ENCODE measurements at places on chromosomes 4 and X. TPM values are rescaled to one million over a fixed set of nuclear protein-coding genes. Genes with fewer than 3 reads are reported as not detected.

Gene CT55
- 0.10 TPM for total RNA-seq

GRCh38 chrX:22196149-22196548 is 76.6 kb upstream of the CBLL2 start:
- no peak for DNase-seq

Gene SPANXC
- total RNA-seq = not detected

Gene PDZD4
- 73.0 TPM for total RNA-seq

Gene LRIT3
- total RNA-seq = 0.07 TPM

Gene CLGN
- 6.7 TPM for total RNA-seq

DNA sequence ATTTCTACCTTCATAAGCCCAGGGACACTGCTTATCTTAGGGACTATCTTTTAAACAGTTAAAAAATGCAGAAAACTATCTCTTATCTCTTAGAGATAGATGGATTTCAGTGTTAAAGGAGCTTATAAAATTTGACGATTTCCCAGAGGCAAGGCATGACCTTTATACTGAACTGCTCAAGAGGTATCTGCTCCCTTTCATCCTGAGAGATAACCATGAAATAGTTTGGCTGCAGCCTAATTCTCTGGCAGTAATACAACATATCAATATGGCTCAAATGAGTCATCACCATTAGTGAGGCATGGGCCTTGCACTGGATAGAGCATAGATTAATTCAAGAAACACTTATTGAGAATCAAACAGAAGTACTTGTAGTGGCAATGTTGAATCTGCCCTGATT is 348.2 kb upstream of the GRIA3 start:
- no peak for DNase-seq

GRCh38 chr4:159075531-159075932 is 27.3 kb upstream of the RAPGEF2 start:
- DNase-seq = no peak

DNA sequence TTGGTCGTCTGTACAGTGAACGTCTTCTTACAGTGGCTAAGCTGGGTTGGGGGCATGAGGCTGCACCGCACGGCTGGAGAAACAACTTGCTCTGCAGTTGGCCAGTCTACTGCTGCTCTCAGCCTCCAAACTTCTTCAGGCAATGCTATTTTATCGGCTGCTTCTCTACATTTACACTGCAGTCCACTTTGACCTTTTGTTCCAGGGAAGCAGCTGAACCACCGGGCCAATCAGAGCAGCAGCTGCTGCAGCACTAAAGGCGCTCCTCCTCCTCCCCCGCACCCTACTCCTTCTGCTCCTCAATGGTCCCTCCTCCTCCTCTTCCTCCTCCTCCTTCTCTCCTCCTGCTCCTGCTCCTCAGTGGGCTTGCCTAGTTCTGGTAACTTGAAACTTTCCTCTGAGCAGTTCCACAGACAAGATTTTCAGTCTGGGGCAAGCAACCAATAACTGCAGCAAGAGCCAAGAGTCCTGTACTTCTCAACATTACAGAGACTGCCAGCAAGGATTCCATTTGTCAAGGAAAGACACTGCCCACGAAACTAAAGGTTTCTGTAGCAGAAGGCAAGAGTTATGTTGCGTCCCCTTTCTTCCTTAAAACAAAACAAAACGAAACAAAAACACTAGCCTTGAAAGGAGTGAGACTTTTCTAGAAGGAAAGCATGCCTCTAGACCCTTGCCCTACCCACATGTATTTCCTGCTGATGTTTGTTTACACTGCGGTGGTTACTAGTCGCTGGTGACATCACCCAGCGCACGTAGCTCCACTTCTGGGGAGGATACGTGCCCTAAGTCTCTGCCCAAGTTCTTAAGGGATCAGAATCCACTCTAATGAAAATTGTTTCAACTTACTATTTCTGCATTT is 125.7 kb upstream of the NAP1L5 start:
- peak; percentile 32 for DNase-seq

DNA sequence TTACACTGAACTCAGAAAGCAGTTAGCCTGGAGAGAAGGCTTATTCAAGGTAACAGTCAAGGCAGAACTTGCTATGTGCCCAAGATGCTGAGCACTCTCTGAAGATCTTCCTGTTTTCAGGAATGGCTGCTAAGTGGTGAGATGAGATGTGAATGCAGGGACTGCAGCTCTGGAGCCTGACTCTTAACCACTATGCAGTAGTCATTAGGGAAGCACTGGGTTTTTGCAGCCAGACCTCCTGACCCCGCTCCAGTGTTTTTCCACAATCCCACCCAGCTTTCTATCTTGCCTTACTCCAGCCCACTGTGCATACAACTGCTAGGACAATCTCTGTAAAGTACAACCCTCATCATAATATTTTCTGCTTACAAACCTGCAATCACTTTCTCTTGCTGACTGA is 95.2 kb upstream of the LNX1 start:
- DNase-seq = no peak

DNA sequence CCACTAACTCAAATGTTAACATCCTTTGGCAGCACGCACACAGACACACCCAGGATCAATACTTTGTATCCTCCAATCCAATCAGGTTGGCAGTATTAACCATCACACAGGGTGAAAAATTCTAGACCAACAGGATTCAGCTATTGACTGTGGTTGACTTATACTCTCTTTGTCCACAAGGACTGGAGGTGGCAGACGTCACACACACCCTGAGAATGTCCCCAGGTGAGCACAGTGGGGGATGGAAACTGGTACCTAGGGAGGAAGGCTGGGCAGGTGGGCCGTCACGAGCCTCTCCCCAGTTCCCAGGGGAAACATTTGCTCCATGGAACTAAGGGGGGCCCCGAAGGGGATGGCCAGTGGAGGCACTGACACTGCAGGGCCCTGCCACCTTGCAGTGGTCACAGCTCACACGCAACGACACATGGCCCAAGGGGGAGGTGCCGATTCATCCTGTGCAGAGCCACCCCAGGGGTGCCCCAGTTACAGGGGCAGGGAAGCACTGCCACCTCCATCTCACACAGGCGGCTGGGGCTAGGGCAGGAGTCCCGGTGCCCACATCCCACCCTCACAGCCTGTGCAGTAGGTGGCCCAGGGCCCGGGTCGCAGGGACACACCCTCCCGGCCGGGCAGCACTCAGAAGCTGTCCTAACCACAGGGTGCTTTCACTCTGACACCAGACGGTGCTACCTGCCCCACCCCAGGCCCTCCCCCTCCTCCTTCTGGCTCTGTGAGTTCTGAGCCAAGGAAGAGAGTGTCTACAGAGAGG is 17.4 kb downstream of the ZFYVE28 start:
- peak; percentile 72 for DNase-seq

DNA sequence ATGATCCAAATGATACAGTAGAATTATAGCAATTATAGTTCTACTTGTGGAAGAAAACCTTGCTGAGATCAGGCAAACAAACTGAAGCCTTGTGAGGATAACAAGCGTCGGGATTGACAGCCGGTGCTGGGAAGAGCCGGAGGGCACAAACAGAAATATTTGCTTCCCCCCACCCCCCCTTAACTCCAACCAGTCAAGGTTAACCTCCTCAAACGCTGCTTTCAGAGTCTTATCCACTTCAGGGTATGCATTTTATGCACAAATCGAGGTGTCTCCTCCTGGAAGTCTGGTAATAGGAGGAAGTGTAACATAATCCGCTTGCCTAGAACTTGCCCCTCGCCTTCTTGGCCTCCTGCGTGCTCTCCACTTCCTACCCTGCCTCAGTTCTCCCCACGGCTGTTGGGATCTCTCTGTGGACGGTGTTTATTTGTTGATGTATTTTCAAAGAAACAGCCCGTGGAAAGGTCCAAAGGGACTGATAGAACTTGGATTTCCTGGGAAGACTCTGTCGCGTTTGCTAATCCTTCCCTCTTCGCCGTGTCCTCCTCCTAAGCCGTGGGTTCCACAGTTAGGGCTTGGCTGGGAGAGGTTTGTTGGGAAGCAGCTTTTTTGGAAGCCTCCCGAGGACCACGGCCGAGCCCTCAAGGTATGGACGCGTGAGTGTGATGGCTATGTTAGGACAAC is 4.1 kb upstream of the ARX start:
- DNase-seq = peak; percentile 65

DNA sequence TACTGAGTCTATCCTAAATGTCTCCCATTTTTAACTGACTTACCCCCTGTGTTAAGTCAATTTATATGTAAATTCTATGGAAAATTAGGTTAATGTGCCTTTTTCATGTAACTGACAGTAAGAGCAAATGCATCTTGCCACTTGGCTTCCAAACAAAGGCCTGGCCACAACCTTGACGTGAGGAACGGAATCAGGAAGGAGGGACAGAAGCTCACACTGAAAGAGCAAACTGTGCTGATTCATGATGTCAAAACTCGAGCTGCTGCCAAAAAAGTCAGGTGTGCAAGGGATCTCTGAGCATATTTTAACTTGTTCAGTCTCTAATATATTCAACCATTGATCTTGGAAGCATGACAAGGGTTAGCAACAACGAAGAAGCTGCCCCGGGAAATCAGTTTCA is 35.8 kb downstream of the GPM6A start:
- DNase-seq = no peak

Gene FAM184B
- total RNA-seq = not detected

DNA sequence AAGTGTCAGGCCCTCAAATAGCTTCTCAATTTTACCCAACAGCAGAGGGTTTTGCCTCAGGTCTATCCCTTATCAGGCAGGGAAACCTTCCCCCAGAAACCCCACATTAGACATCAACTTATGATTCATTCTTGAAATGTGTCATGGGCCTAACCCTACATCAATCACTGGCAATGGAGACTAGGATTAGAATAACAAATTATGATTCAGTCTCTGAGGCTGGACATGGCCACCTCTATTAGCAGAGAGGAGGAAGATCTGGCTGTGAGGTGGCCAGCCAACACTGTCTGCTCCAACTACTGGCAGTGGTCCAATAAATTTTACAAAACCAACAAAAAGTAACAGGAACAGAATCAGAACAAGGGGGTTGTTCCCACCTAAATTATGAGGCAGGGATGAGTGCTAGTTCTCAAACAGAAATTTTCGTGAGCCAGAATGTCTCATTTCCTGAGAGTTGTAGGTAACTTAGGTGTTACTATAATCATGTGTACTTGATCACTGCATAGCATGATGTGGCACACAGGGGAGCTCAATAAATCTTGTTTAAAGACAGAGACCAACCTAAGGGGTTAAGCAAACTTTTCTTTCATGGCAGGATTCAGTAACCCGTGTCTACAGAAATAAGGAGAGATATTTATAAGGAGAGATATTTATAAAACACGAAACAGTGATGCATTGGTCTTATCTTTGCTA is 126.8 kb downstream of the NFKB1 start:
- DNase-seq = no peak

- DNase-seq = peak; percentile 8
Observed at GRCh38 chr4:43132010-43132582, 239.6 kb downstream of the GRXCR1 start.

DNA sequence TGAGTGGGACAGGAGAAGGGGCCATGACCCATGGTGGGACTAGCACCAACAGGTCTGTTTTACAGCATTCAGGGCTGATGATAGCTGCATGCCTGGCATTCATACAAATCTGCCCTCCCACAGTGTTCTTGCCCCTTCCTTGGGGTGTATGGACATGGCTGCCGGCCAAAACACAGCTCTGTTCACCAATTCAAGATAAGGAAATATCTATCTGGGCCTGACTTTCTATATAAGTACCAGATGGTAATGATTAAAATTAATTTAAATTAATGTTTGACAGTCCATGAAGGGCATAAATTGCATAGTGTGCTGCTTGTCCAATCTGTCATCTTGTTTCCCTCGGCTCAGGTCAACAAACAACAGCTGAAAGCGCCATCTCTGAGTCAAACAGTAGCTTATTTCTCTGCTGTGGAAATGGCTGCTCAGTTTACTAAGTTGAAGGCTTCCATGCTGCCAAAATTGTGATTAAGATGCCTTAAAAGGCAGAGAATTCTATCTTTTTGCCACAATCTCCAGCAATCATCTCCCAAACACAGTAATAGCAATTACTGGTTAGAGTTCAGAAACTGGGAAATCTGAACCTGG is 67.0 kb upstream of the TSPAN7 start:
- DNase-seq = no peak

Gene MAB21L2
- not detected for total RNA-seq

GRCh38 chrX:73127700-73128241 is 48.5 kb upstream of the PABPC1L2A start:
- peak; percentile 28 for DNase-seq

GRCh38 chr4:122826553-122827257 is at the start of gene FGF2:
Gene FGF2, plus strand, starts transcription at chr4:122826831. Its CDS starts 344 bp downstream, at chr4:122827175.
- DNase-seq = peak; percentile 91

DNA sequence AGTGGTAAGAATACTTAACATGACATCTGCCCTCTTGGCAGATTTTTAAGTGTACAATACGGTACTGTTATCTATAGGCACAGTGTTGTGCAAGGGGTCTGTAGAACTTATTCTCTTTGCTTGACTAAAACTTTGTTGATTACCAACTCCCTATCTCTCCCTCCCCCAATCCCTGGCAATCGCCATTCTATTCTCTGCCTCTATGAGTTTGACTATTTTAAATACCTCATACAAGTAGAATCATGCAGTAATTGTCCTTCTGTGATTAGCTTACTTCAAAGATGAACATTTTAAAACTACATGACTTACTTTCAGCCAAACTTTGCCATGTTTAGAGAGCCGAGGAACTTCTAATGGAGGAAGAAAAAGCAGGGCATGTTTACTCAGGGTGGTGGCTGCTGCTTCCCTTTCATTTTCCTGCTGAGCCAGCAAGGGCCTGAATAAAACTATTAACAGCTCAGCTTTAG is 62.4 kb downstream of the APOO start:
- no peak for DNase-seq

Gene NXF2B
- total RNA-seq = 0.11 TPM

GRCh38 chr4:45122406-45122805 is 396.1 kb upstream of the GNPDA2 start:
- no peak for DNase-seq
